ENCODE measurements at places on chromosomes 5 and 9. TPM values are rescaled to one million over a fixed set of nuclear protein-coding genes. Genes with fewer than 3 reads are reported as not detected.

LRRC14B gene
- total RNA-seq, result not detected

CSF1R gene
- total RNA-seq, result not detected

TYRP1 gene
- not detected for total RNA-seq

ACTBL2 gene
- total RNA-seq, result 0.12 TPM

CTNNA1 gene
- total RNA-seq, result 1.9 TPM

RNF208 gene
- total RNA-seq, result 1.7 TPM

ROPN1L gene
- 0.95 TPM for total RNA-seq

OLFML2A gene
- total RNA-seq, result 3.4 TPM

PPP3R2 gene
- total RNA-seq, result not detected

PTGER4 gene
- total RNA-seq, result 48.5 TPM
